Posterior cingulate gyrus (tissue), 11 donors: ENCODE measurements at places on chromosomes 11 and 22.

GRCh38 chr11:61352038-61352437 lies 9.6 kb downstream of the CYB561A3 start:
- no peak for DNase-seq

DNA sequence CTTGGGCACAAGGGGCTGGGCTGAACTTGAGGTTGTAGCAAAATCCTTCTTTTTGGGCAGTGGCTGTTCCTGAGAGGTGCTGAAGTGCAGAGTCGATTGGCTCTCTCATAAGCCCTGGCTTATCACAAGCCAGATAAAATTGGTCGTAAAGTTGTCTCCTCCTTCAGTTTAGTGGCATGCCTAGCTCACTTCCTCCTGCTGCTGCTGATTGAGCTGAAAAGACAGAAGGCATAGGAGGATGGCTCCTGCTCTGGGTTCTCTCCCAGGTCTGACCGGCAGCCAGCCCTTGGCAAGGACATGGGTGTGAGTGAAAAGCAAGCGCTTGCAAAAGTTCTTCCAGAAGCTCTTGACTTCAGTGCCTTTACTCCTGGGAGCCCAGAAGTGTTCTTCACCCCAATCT lies 83.9 kb downstream of the LDLRAD3 start:
- no peak for DNase-seq

DNA sequence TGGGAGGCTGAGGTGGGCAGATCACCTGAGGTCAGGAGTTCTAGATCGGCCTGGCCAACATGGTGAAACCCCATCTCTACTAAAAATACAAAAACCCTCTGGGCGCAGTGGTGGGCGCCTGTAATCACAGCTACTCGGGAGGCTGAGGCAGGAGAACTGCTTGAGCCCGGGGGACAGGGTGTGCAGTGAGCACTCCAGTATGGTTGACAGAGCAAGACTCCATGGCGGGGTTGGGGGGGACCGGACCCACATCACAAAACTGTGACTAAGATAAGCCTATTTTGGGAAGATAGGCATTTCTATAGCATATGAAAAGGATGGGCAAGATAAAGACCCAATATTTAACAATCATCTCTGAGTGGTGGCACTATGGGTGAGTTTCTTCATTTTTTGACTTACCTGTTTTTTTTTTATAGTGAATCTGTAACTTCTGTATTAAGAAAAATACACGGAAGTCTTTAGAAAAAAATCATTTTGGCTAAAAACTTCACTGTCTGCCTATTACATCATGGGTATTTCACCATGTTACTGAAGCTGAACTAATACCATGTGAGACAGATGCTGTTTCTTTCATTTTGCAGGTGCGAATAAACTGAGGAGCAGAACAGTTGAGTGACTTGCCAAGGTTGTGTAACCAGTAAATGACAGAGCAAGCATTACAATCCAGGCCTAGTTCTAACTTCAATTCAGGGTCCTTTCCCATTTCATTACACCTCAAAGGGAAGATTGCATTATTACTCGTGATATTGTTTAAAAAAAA lies 2.5 kb downstream of the CELF1 start:
- no peak for DNase-seq

- DNase-seq, result no peak
Observed at GRCh38 chr11:16040151-16040550, 316.2 kb downstream of the SOX6 start.

DNA sequence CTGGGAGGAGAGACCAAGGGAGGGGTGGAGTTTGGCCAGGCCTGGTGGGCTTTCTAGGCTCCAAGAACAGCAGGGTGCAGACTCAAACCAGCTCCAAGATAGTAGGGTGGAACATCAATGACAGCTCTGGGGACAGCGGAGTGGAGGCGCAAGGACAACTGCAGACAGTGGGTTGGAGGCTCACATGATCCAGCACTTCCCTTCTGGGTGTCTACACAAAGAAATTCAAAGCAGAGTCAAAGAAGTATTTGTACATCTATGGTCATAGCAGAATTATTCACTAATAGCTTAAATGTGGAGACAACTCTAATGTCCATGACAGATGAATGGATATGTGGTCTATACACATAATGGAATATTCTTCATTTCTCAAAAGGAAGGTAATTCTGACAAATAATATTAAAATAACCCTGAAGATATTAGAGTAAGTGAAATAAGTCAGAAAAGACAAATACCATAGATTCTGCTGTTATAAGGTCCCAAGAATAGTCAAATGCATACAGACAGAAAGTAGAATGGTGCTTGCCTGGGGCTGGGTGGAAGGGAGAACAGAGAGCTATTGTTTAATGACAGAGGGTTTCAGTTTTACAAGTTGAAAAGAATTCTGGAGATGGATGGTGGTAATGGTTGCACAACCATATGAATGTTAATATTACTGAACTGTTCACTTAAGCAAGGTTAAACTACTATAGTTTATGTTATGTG lies 5.5 kb upstream of the GAB4 start:
- DNase-seq, result no peak

DNA sequence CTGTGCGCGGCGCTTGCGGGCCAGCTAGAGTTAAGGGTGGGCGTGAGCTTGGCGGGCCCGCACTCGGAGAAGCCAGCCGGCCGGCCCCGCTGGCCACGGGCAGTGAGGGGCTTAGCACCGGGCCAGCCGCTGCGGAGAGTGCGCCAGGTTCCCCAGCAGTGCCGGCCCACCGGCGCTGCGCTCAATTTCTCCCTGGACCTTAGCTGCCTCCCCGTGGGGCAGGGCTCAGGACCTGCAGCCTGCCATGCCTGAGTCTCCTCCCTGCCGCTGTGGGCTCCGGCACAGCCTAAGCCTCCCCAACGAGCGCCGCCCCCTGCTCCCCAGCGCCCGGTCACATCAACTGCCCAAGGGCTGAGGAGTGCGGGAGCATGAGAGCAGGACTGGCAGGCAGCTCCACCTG lies 5.2 kb upstream of the PES1 start:
- DNase-seq, result no peak

- DNase-seq, result no peak
Observed at GRCh38 chr22:43827003-43827735, 15.1 kb upstream of the EFCAB6 start.

DNA sequence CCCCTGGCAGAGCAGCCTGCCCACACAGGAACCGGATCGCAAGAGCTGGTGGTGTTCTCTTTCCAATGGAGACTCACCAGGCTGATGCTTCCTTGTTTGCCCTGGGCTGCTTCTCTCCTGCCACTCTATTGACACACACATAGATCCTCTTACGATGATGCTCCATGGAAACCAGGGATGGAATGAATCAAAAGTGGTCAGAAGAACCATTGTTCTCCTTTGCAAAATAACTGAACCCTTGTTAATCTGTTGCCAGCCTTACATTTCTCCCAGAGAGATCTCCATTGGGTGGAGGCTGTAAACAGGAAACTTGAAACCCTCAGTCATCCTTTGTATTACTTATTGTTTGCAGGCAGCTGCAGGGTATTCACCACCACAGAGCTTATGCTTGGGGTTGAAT lies 24.6 kb upstream of the LDLRAD3 start:
- no peak for DNase-seq

DNA sequence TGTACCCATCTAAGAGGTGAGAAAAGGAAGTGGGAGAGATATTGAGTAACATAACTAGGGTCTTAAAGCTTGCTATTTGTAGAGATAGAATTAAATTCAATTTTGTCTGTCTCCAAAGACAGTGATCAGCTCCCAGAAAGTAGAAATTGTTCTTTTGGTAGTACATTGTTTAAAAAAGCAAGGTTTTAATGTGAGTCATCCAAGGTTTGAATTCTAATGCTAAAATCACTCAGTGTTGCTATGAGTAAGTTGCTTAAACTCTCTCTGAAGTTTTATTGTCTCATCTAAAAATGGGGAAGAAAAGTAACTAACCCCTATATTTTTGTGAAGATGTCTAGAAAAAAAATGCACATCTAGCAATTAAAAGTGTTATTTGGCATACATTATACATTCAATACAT lies 1004.5 kb upstream of the CCDC90B start:
- DNase-seq, result no peak
